ENCODE measurements at places on chromosomes 1 and 21.

DNA sequence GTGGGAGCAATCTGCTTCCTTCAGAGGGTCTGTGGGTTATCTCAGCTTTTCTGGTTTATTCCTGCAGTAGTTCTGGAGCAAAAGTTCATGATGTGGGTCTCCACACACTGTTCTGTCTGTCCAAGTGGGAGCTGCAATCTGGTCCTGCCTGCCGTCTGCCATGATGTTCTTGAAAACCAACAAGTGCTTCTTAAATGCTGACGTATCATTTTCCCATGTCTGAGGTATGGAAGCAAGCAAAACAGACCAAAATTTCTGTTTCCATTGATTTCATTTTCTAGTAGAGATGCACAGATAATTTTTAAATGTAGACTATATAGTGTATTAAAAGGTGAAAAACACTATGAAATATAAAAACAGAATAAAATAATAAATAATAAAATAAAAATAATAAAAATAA, 65.2 kb downstream of the SERINC2 start:
- no peak for DNase-seq

- no peak for DNase-seq
Measured at GRCh38 chr1:180151508-180151907, 3.2 kb upstream of the QSOX1 start.

DNA sequence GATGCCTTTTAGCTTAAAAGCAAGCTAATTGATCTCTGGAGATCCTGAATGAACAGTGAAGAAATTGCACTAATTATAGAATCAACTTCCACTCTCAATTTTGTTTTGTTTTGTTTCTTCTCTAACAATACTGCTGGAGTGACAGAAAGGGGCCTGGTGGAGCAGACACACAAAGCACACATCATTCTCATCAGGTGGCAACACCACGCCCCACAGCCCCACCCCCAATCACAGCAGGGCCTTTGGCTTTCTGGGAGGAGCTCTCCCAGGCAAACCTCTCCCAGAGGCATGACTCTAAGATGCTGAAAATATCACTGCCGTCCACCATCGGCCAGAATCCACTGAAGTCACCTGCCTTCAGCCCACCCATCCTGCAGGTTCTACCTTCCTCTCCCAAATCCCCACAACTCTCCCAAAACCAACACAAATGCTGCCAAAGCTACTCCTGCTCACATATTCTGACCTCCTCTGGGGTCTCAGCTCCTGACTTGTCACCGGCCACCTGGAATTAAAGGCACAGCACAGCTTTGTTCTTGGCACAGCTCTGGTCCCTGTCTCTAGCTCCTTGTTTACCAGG, 120.7 kb downstream of the GRIK3 start:
- no peak for DNase-seq

GRCh38 chr1:54403405-54403804, 2.8 kb downstream of the SSBP3 start:
- DNase-seq = no peak

DNA sequence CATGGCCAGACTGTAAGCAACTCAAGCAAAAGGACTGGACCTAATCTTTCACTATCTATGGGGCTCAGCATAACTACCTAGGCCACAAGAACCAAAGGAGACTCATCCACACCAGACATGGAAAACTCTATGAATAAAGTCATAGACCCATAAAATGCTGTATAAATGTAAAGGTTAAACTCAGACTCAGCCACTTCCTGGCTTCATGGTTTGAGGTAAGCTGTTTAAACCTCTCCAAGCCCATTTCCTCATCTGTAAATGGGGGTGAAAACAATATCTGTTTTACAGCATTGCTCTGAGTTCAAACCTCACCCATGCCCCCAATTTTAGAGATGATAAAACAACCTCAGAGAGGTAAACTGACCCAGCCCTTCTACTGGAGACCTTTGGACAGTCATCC, 4.0 kb upstream of the SMIM12 start:
- DNase-seq = no peak

DNA sequence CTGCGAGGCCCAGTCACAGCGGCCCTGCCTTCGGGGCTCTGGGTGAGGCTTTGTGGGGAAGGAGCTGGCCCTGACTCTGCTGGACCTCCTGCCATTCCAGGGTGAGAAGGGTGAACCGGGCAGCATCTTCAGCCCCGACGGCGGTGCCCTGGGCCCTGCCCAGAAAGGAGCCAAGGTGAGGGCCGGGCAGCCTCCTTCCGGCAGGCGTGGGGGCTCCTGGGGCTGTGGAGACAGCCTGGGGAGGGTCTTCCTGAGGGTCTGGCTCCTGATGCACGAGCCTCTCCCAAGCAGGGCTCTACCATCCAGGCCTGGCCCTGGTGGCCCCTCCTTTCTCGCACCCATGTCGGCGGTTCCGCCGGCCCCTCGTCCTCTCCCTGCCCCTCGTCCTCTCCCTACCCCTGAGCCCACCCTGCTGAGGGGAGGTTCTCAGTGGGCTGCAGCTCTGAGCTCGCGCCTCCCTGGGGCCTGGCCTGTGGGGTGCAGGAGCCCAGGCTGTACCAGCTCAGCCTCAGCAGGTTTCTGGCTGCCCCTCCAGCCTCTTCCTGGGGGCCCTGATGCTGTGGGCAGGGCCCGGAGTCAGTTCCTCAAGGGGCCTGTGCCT, 48.7 kb downstream of the SLC19A1 start:
- no peak for DNase-seq

- DNase-seq = no peak
Measured at GRCh38 chr1:100411574-100411973, 59.3 kb downstream of the CDC14A start.

GRCh38 chr1:70828177-70828576, 219.4 kb downstream of the PTGER3 start:
- DNase-seq = no peak

GRCh38 chr1:201189085-201189484, 1.5 kb upstream of the IGFN1 start:
- DNase-seq = no peak

GRCh38 chr1:112698366-112699310, 8.3 kb downstream of the RHOC start:
- peak; percentile 40 for DNase-seq
